ENCODE measurements at places on chromosomes 7 and 10. TPM values are rescaled to one million over a fixed set of nuclear protein-coding genes. Genes with fewer than 3 reads are reported as not detected.
A peak's percentile ranks its signal among the peaks of the same experiment; 100 is the strongest.

PRKG1 gene
- 71.5 TPM for polyA plus RNA-seq

TRRAP gene
- polyA plus RNA-seq, result 22.8 TPM

SORCS3 gene
- polyA plus RNA-seq, result 0.07 TPM

C10orf143 gene
- polyA plus RNA-seq, result 2.7 TPM

GIMAP8 gene
- polyA plus RNA-seq, result 7.6 TPM

ASB13 gene
- polyA plus RNA-seq, result 12.9 TPM

PLEKHS1 gene
- polyA plus RNA-seq, result not detected

DNA sequence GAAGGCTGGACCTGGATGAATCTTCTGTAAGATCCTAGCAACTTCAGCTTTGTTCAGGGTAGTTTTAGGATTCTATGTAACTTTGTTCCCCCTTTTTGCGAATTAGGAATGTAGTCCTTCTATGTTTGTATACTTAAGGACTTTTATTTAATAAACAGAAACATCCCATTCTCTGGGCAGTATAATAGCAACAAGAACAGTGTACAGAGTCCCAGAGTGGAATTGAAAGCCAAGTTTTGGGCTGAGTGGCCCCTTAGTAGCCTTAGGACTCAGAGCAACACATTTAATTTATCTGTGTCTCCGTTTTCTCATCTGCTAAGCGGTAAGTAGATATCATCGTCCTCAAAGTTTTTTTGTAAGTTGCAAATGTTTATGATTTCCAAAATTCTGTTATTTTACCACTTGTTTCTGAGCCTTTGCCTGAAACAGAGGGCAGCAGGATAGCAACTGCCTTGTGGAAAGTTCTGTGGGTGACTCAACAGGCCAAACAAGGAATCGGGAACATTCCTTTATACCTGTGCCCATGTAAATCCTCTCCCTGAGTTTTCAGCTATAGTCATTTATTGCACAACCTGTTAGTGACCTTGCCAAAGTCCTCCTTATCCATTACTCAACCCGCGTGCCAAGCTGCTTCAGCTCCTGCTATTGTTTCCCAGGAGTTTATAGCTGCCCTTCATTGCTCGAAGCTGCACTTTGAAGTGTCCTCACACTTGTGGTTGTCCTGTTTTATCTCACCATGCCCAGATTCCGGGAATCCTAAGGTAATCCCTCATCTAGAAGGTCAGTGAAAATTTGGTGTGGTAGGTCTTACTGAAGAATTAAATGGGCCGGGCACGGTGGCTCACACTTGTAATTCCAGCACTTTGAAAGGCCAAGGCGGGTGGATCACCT is 199.1 kb upstream of the AHR start:
- no peak for DNase-seq

DNA sequence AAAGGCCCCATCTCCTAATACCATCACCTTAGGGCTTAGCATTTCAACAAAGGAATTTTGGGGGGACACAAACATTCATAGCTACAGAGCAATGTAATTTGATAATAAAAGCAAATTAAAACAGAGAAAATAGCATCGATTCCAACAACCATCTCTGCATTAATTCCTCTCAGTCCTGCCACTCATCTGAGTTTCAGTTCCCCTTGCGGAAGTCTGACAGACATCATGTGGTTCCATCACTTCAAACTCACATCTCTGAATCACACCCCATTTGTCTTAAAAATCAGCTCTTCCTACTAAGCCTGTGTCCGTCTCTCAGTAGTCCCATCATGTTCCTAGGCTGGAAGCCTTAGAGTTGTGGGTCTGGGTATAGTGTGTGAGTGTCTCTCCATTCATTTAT is 3.6 kb downstream of the ADCK2 start:
- DNase-seq, result no peak

DNA sequence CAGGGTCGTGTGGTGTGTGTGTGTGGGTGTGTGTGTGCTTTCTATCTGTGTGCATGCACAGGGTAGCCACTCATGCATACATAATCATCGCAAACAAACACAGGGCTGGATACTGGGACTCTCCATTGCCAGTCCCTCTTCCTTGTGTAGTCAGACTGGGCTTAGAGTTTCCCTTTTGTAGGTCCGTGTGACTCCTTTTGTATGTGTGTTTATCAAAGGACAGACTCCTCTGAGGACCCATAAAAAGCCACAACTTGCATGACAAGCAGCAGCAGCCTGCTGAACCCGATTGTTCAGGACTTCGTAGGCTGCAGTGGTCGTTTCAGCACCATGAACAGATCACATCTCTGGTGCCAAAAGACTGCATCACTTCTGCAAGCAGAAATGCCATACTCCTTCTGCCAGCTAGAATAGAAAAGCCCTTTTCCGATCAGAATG is 895 bp downstream of the VSTM2A start:
- peak; percentile 27 for DNase-seq

DNA sequence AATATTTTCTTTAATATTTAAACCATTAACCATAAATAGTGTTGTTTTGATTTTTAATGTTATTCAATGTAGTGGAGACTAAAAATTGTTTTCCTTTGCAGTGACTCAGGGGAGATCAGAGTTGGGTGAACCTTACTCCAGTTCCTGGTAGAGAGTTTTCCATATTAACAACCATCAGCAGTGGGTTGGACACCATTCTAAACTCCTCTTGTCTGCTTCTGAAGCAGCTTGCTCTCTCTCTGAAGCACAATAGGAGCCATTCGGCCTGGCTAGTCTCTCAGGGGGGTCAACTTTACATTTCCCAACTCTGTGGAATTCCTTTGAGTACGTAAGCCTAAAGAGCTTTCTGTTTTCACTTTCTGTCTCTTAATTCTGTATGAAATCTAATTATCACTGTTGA is 9.4 kb upstream of the NRG3 start:
- no peak for DNase-seq

DNA sequence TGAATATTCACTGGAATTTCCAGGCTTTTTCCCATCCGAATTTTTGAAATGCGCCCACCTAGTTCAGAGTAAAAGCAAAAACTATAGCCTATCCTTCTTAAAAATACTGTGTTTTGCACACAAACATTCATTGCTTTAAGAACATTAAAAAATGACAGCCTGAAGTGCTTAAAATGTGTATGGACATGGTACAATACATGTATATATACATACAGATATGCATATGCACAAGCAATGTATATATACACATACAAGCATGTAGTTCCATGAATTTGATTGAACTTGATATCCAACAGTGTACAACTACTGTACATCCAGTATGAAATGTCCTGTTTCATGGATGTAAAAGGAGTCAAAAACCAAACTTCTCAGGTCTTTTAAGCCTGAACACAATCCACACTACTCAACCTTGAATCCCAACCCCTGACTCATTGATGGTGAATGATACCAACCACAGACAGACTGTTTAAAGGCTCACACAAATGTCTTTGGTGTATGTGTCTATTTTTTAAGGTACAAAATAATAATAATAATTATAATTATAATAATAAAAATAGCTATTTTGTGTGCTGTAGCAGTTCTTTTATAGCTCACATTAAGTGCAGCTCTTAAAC is 14.8 kb downstream of the INHBA start:
- no peak for DNase-seq

DNA sequence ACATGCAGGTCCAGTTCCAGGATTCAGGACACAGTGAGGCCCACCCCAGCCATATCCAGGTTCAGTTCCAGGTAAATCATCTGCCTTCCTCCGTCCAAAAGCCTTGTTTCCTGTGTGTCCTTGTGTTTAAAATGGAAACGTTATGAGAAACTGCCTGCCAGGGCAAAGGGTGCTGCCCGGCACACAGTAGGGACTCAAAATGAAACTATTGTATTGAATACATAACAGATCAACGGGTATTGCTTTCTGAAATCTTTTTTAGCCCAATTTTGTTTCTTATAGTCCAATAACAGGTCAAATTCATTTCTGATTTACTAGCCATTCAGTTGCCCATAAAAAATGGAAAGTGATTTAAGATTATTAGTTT is 115.5 kb downstream of the EGFR start:
- no peak for DNase-seq

DNA sequence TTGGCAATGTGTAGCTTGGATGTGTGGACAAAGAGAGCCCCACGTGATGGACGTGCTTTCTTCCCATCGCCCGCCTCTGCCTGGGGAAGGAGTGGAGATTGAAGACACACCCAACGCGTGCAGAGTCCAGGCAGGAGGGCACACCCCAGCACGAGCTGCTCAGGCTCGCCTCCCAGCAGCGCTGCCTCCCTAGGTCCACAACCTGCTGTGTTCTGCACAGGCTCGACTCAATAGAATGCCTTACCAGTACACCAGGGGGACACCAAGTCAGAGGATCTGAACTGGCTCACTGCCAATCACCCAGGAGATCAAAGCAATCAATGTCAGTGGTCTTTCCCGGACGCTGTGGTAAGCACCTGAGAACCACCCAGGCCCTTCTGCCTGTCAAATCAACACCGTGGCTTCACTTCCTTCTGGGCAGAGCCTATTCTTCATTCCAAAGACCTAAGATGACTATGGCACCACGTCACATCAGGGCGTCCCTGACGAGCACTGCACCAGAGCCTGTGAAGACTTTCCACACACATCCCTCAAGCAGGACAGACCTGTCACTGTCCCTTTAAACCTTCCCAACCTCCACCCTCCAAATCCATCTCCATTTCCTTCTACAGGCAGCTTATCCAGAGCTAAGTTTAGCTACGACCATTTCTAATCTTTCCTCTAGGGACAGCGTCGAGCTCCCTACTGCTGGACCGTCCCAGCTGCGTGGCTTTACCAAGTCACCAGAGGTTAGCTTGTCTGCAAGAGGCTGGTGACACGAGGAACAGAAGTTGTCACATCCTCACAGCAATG is 72.3 kb downstream of the AMZ1 start:
- DNase-seq, result peak; percentile 48

DNA sequence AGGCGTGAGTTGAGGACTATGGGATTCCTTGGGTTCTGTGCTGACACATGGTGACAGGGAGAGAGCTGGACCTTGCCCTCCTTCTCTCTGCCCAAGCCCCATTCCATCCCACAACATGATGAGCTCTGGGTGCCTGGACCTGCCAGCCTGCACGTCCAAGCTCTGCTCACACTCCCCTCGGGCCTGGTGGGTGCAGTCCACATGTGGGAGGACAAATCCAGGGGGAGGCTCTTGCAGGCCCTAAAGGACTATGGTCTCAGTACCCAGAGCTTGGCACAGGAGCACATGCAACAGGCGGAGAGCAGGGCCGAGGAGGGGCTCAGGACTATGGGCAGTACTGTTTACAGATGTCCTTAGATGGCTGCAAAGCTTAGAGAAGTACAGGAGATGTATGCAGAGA is 91.4 kb downstream of the CLEC2L start:
- no peak for DNase-seq

GRCh38 chr10:127374901-127375300 is 174.2 kb upstream of the NPS start:
- DNase-seq, result peak; percentile 45

DNA sequence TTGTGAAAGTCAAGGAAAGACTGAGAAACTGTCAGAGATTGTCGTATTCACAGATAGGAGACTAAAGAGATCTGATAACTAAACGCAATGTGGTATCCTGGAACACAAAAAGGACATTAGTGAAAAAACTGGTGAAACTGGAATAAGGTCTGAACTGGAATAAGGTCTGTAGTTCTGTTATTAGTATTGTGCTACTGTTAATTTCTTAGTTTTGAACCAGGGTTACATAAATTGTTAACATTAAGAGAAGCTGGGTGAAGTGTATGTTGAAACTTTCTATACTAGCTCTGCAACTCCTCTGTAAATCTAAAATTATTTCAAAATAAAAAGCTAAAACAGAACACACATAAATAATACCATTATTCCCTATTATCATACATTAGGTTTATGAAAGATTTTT is 3.4 kb upstream of the NT5C2 start:
- no peak for DNase-seq

DNA sequence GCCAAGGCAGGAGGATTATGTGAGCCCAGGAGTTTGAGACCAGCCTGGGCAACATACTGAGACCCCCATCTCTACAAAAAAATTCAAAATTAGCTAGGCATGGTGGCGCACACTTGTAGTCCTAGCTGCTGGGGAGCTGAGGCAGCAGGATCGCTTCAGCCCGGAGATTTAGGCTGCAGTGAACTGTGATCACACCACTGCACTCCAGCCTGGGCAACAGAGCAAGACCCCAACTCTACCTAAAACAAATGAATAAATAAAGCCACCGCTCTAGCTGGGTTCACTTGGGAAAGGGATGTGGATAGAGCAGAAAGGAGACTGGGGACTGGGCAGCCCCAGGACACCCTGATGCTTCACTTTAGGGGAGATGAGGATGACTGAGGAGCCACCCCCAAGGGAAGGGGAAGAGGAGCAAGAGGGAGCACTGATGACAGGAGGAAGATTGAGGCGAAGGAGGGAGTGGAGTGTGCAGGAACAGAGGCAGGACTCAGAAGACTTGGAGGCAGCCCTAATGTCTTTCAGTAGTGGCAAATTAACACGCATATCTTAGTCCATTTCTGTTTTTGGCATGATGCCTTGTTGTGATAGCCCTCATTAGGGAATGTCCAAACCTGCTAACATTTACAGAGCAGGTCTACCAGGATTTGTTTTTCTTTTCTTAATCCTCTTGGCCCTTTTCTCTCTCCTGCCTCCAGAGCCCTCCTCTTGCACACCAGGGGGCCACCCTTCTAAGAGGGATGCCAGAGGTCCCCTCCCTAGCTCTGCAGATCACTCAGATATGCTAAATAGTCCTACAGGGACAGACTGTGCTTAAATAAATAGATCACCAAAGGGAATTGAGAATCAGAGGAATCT is 88.3 kb downstream of the C10orf105 start:
- DNase-seq, result no peak

- DNase-seq, result no peak
Measured at GRCh38 chr7:85292908-85293576, 106.2 kb upstream of the SEMA3D start.

- no peak for DNase-seq
Measured at GRCh38 chr10:130914367-130914766, 397.2 kb downstream of the TCERG1L start.

DNA sequence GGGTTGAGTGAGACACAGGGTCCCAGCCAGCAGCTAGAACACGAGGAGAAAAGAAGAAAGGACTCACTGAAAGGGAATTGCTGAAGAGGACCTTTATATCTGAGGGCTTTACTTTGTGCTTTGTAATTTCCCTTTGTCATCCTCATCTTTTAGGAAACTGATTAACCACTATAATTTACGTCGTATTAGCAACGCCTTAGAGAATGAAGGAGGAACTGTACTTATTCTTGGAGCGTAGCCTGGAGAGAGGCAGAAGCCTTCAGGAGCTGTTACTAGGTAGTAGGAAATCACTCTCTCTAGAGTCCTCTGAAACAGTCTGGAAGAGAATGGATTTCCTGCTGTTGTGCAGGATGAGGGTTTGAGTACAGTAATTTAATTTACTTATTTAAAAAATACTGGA is 101.0 kb upstream of the STEAP1B start:
- no peak for DNase-seq

GRCh38 chr10:22504766-22505165 is 159.5 kb downstream of the SPAG6 start:
- no peak for DNase-seq

DNA sequence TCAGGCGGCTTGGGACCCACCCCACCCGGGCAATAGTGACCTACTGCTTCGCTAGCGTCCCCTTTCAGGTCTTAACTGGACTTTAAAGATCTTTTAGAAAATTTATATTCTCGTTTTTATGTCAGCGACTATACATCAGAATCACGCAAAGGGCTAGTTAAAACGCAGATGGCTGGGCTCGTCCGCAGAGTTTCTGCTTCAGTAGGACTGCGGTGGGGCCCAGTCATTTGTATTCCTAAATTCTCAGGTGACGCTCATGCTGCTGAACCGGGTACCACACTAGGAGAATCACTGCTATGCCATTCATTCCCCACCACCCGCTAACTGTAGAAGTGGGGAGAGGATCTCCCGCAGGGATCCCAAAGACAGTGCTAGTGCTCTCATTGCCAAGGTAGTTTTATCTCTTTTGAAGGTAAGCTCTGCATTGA is 12.0 kb upstream of the SP8 start:
- DNase-seq, result no peak
